ENCODE measurements at places on chromosomes 6 and 20. TPM values are rescaled to one million over a fixed set of nuclear protein-coding genes. Genes with fewer than 3 reads are reported as not detected.

- no peak for DNase-seq
These were observed 4.8 kb downstream of the CST3 start for GRCh38 chr20:23632711-23633573.

DNA sequence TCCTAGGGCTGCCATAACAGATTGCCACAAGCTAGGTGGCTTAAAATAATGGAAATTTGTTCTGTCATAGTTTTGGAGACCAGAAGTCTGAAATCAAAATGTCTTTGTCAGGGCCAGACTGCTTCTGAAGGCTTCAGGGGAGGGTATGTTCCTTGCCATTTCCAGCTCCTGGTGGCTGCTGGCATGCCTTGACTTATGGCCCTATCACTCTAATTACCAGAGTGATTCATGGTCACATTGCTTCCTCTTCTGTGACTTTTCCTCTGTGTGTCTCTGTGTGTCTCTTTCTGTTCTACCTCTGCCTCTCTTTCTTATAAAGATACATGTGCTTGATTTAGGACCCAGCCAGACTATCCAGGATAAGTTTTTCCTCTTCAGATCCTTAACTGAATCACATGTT lies 635.2 kb upstream of the IMPG1 start:
- DNase-seq: no peak

GRCh38 chr20:63178446-63178820 lies 37.5 kb downstream of the YTHDF1 start:
- DNase-seq: no peak

DNA sequence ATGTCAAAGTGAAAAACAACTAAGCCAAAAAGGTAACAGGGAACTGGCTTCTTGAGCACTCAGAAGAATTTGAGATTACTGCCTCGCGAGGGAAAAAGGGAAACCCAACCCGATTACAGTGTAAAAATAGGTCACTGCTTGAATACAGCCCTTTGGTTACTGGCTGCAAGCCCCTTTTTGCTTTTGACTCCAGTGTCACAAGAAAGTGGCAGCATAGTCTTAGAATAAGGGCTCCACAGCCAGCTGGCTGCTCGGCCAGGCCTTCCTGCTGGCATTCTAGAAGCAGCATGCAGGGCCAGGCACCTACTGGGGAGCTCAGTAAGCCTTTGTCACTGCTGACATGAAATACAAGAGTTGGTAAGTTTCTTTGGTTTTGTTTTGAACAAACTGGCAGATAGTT lies 83.0 kb downstream of the ZHX3 start:
- no peak for DNase-seq

GRCh38 chr20:47668313-47669151 lies 116.7 kb downstream of the SULF2 start:
- DNase-seq: no peak

GRCh38 chr6:158021376-158021775 lies 39.7 kb downstream of the SYNJ2 start:
- DNase-seq: no peak

The BEND3 gene
- total RNA-seq: 12.9 TPM

The RNF182 gene
- not detected for total RNA-seq

The RUNX2 gene
- 18.3 TPM for total RNA-seq

The LRRC73 gene
- 0.14 TPM for total RNA-seq

The TBX18 gene
- total RNA-seq: not detected

The F13A1 gene
- not detected for total RNA-seq

The ACSS1 gene
- total RNA-seq: 13.5 TPM

Data from activated CD4-positive, alpha-beta T cell treated with anti-CD3 and anti-CD28 coated beads, Interleukin-2, amount 10 ng/mL, durations not matched to agents 24 days and 14 days (primary cell).